ENCODE measurements at places on chromosomes 6 and 20.

GRCh38 chr6:13488015-13488895 is 855 bp upstream of the GFOD1 start:
- no peak for DNase-seq

DNA sequence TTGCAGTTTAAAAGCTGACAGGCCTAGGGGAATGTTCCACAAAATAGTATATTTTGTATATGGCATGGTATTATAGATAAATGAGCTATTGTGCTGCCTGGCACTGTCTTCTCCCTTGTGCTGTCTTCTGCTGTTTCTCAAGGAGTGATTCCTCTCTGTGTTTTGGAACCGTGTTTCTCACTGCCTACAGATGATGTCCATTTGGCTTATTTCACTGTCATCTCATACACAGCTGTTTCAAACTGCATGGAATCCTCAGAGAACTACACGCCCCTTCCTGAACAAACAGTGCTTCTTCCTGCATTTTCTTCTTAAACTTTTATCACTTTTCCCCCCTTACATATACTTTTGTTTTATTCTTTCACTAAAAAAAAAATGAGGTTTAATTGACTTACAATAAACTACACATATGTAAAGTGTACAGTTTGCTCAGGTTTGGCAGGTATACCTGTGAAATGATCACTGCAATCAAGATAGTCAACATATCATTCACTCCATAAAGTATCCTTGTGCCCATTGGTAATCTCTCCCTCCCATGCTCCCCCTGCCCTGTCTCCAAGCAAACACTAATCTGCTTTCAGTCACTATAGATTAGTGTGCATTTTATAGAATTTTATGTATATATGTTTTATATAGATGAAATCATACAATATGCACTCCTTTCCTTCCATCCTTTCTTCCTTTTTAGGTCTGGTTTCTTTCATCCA is 43.0 kb downstream of the CBFA2T2 start:
- DNase-seq, result no peak

DNA sequence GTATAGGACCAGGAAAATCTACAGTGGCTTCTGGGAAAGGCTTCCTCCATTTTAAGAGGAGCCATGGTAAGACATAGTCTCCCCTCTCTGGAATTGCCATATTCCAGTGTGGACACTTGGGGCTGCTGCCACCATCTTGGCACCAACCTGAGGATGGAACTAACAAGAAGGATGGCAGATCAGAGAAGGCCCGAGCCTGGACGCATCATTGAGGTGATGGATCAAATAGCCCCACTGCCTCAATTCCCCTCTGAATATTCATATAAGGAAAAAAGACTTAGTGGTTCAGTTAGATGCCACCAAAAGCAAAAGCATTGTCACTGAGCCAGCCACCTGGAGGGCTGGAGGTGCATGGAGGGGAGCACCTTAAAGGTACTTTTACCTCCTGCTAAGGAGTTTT is 25.9 kb downstream of the PLAGL2 start:
- no peak for DNase-seq

DNA sequence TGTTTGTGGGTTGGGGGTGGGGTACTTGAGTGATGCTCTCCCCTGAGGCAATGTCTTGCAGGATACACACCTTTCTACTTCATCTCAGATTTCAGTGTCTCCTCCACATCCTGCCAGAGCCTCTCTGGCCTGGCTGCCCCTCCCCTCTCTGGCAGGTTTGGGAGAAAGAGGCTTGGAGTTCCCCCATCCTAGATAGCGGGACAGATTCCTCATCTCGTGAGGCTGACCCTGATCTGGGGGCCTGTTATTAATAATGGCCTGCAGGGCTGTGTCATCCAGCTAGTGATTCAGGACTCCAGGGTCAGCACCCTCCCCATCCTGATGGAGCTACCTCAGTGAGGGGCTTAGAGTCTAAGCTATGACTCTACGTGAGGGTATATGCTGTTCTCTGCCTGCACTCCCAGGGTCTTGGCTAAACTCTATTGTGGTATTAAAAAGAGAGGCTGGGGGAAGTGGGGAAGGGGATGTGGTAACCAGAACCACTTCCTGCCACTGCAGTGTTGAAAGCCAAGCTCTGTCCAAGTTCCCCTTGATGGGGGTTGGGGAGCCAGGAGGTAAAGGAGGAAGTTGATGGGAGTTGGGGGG is 3.7 kb upstream of the MMP9 start:
- DNase-seq, result no peak

- no peak for DNase-seq
Observed at GRCh38 chr6:30211899-30212298, 1.3 kb downstream of the TRIM26 start.

DNA sequence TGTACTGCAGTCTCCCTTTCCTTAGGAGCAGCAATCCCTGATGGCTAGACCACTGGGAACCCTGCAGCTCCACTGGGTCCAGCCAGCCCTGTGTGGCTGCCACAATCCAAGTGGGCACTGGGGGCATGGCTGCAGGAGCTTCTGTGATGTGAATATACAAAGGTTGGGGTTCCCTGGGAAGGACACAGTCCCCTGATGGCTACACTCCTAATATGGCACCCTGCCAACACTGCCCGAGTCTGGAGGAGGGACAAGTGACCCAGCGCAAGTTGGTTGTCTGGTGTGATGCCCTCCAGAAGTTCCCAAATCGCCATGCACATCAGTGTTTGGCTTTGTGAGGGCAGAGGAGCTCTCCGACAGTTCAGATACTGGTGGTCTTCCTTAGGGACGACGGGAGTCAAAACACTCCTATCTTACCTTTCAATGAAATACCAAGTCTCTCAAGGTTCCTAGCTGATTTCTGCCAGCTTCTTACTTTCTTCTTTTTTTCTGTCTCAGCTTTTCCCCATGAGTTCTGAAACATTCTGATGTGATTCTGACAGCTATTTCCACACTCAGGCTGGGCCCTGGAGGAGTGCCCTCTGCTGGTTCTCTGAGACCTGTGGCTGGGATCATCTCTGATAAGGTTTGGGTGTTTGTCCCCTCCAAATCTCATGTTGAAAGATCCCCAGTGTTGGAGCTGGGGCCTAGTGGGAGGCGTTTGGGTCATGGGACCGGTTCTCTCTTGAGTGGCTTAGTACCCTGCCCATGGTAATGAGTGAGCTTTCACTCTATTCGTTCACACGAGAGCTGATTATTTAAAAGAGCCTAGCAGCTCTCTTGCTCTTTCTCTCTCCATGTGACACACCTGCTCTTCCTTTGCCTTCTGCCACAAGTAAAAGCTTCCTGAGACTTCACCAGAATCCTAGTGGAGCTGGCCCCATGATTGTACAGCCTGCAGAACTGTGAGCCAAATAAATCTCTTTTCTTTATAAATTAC is 15.5 kb upstream of the ZFP57 start:
- DNase-seq, result no peak

- no peak for DNase-seq
Observed at GRCh38 chr6:2103765-2104523, 141.5 kb downstream of the GMDS start.

Data from stimulated activated CD4-positive, alpha-beta T cell treated with anti-CD3 and anti-CD28 coated beads, Interleukin-12 subunit alpha, Interleukin-12 subunit beta, amount 100 ng/mL, for 48 hours (primary cell).